ENCODE measurements at places on chromosomes 7 and 10. TPM values are rescaled to one million over a fixed set of nuclear protein-coding genes. Genes with fewer than 3 reads are reported as not detected.

- DNase-seq, result no peak
Measured at GRCh38 chr7:84110400-84110799, 84.2 kb downstream of the SEMA3A start.

The FAM237B gene
- not detected for total RNA-seq

DNA sequence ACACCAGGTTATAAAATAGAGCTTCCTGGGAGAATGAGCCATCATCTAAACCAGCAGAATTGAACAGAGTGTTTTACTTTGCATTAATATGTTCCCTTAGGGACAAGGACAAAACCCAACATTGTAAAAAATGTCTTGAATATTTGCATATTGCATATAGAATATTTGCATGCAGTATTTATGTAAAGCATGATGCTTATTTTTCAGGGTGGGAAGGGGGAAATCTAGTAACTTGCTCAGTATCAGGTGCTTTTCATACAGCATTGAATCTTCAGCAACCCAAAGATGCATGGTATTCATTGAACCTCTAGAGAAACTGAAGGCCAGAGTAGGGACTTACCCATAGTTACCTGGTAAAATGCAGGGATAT, 409.2 kb upstream of the ZMIZ1 start:
- no peak for DNase-seq

- DNase-seq, result no peak
Measured at GRCh38 chr10:113091920-113092319, 141.9 kb downstream of the TCF7L2 start.

GRCh38 chr7:154638286-154638685, 364.6 kb downstream of the PAXIP1 start:
- DNase-seq, result no peak

The HTR5A gene
- not detected for total RNA-seq

The ZNF736 gene
- total RNA-seq, result 26.0 TPM

GRCh38 chr7:130655286-130655685, 13.3 kb downstream of the COPG2 start:
- DNase-seq, result no peak
